ENCODE measurements at places on chromosomes 16 and 17. TPM values are rescaled to one million over a fixed set of nuclear protein-coding genes. Genes with fewer than 3 reads are reported as not detected.

DNA sequence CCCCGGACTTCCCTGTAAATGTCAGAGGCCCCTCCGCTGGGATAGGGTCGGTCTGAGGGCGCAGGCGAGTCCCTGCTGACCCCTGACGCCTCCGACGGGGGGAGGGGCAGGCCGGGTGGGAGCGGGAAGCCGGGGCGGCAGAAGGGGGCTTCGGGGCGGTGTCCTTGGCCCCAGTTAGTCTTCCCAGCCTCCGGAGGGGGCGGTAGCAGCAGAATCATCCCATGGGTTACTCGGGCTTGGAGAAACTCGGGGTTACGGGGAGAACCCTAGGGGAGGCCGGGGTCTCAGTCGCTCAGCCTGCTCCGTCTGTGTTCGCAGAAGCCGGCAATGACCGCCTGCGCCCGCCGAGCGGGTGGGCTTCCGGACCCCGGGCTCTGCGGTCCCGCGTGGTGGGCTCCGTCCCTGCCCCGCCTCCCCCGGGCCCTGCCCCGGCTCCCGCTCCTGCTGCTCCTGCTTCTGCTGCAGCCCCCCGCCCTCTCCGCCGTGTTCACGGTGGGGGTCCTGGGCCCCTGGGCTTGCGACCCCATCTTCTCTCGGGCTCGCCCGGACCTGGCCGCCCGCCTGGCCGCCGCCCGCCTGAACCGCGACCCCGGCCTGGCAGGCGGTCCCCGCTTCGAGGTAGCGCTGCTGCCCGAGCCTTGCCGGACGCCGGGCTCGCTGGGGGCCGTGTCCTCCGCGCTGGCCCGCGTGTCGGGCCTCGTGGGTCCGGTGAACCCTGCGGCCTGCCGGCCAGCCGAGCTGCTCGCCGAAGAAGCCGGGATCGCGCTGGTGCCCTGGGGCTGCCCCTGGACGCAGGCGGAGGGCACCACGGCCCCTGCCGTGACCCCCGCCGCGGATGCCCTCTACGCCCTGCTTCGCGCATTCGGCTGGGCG lies 542 bp downstream of the GUCY2D start:
- DNase-seq = no peak

DNA sequence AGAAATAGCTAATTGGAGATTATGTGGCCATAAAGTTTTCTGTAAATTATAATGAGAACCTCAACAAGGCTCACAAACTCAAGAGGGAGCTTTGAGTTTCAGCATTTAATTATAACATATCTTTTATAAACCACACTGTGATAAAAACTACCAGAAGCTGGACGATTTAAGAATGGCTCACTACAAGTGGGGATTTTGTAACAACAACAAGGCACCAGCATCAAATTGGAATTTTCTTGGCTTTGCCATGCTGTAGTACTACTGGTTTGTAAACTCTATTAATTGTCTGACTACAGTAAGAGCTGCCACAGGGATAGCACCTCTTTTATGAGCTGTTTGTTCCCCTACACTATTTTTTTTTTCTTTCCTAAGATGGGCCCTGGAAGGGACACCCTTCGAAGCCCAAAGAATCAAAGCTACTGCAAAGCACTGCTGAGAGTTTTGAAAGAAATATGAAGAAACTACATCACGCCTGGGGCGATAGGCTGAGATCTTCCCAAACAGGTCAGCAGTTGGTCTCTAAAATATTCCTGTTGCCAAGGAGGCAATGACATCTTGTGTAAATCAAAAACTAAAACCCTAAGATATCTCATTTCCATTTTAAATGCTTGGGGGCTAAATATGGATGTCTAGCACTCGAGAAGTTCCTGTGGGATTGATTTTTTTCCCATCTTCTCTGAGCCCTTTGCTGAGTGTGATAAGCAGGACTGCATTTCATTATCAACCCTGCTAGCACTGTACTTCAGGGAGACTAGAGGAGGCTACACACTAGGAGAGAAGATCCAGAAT lies 40.9 kb downstream of the SKAP1 start:
- no peak for DNase-seq

- DNase-seq = no peak
Observed at GRCh38 chr17:75338335-75338734, 49.1 kb upstream of the SLC25A19 start.

GRCh38 chr17:58314706-58315015 lies 13.9 kb downstream of the TSPOAP1 start:
- DNase-seq = no peak

DNA sequence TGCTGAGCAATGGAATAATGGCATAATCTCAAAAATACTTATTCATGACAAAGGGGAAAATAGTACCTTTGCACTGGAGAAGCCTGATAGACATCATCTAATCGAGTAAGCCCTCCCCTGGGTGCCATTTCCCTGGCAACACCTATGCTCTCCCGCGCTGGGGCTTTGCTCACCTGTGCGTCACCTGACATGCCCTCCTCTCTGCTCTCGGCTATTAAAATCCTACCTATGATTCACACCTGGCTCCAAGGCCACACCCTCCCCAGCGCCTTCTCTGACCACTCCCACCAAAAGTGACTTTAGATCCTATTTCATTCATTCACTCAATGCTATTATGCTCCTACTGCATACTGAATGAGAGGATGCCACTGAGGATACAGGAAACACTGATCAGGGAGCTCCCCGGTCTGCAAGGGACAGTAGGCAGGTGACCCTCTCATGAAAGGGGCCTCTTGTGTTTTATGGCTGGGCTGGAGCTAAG lies 83.9 kb downstream of the NT5M start:
- DNase-seq = no peak

Gene CES3
- 0.61 TPM for total RNA-seq

Gene OR2C1
- 0.80 TPM for total RNA-seq

GRCh38 chr16:78763821-78764440 lies 664.5 kb downstream of the WWOX start:
- DNase-seq = no peak

DNA sequence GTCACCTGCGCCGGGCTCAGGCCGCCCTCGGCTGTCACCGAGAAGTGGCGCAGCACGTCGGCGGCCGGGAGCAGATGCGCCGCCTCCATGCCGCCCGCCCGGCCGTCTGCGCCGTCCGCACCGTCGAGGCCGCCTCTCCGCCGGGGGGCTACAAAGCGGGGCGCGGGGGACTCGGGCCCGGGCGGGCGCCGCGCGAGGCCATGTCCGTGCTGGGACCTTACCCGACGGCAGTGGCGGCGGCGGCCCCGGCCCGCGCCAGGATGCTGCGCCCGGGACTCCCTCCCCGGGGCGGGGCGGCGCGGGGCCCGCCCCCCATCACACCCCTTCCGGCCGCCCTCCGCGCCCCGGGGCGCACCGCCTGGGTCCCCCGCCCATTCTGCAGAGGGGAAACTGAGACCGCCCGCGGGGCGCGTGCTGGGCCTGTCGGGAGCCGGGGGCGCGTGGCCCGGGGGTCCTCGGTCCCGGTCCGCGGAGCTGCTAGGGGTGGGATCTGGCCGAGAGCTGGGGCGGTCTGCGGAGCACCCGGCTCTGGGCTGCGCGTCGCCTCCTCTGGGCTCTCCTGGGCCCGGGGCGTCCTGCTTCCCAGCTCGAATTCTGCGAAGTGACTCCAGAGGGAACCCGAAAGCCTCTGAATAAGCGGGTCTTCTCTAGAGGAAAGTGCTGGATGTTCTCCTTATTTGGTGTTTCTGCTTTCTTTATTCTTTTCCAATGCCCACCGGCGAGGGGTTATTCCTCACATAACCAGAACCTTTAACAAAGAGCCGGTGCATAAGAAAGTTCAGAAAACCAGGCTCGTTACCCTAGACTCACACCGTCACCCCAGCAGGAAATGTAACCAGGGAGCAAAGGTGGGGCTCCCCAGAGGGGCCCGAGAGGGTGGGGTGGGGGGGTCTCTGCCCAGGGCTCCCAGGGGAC lies at the start of gene ATP2A3:
Gene ATP2A3, minus strand, starts transcription at position 235 of the 915 bp plus-strand sequence. Its CDS starts 146 bp downstream, at position 89.
- DNase-seq = peak; percentile 77

GRCh38 chr17:10155371-10156076 lies 42.9 kb downstream of the GAS7 start:
- no peak for DNase-seq
